ENCODE measurements at places on chromosomes 11 and 22.

GRCh38 chr11:45737056-45737455 is 67.9 kb upstream of the SLC35C1 start:
- no peaks in the 10 kb centered on the region for H3K4me1 ChIP-seq
- H3K27me3 ChIP-seq = no peaks in the 10 kb centered on the region
- H3K4me3 ChIP-seq = no peak overlapping the region
- H3K27ac ChIP-seq = no peak overlapping the region

DNA sequence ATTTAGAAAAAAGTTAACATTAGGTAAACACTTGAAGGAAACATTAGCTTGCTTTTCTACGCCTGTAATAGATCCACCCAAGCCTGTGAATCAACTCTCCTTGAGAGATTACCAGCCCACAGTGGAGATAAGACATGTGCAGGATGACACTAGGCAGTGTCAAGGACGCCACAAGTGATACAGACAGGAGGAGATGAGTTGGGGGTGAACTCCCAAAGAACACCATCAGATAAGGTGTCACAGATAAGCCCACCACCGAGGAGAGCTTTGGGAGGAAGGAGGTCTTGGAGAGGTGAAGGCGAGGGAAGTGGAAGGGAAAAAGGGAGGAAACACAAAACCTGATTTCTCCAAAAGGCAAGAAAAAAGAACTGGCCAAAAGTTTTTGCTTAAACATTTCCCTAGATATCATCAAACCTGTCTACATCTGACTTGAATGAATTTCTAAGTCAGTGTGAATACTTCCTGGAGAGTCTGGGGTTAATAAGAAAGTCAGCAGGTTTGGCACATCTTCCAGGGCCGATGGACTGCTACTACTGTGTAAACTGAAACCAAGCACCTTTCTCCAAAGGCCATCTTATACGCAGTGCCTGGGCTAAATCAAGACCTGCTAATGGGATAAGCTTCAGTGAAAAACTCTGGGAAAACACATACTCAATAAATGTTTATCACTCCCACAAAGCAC is 15.5 kb downstream of the CLTCL1 start:
- no peak for DNase-seq
- H3K36me3 ChIP-seq = no peaks in the 10 kb centered on the region
- no peak overlapping the region for H3K27ac ChIP-seq

- no peak overlapping the region for H3K27ac ChIP-seq
- no peaks in the 10 kb centered on the region for H3K36me3 ChIP-seq
- H3K4me1 ChIP-seq = no peaks in the 10 kb centered on the region
- no peak overlapping the region for H3K4me3 ChIP-seq
- no peak for DNase-seq
- no peaks in the 10 kb centered on the region for H3K27me3 ChIP-seq
These were observed 1780.5 kb downstream of the LRRC4C start for GRCh38 chr11:39678996-39679395.

DNA sequence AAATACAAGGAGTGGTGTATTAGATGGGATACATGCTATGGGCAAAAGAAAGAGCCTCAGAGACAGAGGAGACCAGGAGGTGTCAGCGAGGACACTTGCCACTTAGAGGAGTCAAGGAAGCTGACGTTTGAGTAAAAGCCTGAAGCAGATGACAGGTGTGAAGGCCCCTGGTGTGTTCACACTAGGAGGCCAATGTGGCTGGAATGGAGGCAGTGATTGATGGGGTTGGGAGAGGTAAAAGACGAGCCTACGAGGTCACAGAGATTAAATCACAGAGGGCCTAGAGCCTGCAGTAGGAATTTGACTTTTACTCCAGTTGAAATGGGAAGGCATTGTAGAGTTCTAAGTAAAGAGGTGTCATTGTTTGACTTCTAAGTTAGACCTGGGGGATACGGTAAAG is 12.0 kb upstream of the GDPD5 start:
- H3K4me1 ChIP-seq = peaks cover 21% of the 10 kb centered on the region
- no peak for DNase-seq
- no peaks in the 10 kb centered on the region for H3K36me3 ChIP-seq
- H3K27ac ChIP-seq = no peak overlapping the region
- H3K27me3 ChIP-seq = no peaks in the 10 kb centered on the region

- H3K4me3 ChIP-seq = no peak overlapping the region
- no peak for DNase-seq
- H3K36me3 ChIP-seq = no peaks in the 10 kb centered on the region
- H3K27me3 ChIP-seq = peaks cover 6% of the 10 kb centered on the region
- no peaks in the 10 kb centered on the region for H3K4me1 ChIP-seq
These were observed 29.9 kb upstream of the CSNK2A3 start for GRCh38 chr11:11382858-11383532.

GRCh38 chr11:76781046-76781801 is 1.9 kb upstream of the TSKU start:
- no peaks in the 10 kb centered on the region for H3K27me3 ChIP-seq
- H3K4me3 ChIP-seq = no peak overlapping the region
- peak overlapping the region; percentile 95 for H3K27ac ChIP-seq

DNA sequence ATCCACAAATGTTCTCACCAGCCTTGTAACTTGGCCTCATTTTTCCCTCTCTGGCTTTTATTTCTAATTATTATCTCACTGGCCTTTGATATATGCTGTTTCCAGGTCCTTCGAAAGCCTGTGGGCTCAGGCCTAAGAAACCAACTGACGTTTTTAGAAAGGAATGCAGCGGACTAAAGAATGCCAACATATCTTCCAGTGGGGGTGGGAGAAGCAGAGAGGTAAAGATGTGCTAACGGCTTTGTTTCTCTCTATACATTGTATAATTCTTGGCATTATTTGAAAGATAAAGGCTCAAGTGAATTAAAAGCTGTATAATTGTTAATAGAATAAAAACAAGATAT is 28.2 kb downstream of the OR6Q1 start:
- peaks cover 18% of the 10 kb centered on the region for H3K4me1 ChIP-seq
- H3K36me3 ChIP-seq = no peaks in the 10 kb centered on the region
- no peak overlapping the region for H3K4me3 ChIP-seq
- no peak overlapping the region for H3K27ac ChIP-seq

- peaks cover 59% of the 10 kb centered on the region for H3K36me3 ChIP-seq
- no peak for DNase-seq
- H3K27ac ChIP-seq = no peak overlapping the region
- H3K4me1 ChIP-seq = no peaks in the 10 kb centered on the region
- no peak overlapping the region for H3K4me3 ChIP-seq
These were observed 24.6 kb upstream of the COMT start for GRCh38 chr22:19916941-19917340.

- H3K27ac ChIP-seq = no peak overlapping the region
- H3K36me3 ChIP-seq = no peaks in the 10 kb centered on the region
These were observed 304.1 kb upstream of the TENM4 start for GRCh38 chr11:79744941-79745340.

- no peaks in the 10 kb centered on the region for H3K4me1 ChIP-seq
- H3K36me3 ChIP-seq = no peaks in the 10 kb centered on the region
- H3K4me3 ChIP-seq = no peak overlapping the region
- H3K27me3 ChIP-seq = no peaks in the 10 kb centered on the region
These were observed 21.9 kb downstream of the HSPA8 start for GRCh38 chr11:123040111-123040432.

DNA sequence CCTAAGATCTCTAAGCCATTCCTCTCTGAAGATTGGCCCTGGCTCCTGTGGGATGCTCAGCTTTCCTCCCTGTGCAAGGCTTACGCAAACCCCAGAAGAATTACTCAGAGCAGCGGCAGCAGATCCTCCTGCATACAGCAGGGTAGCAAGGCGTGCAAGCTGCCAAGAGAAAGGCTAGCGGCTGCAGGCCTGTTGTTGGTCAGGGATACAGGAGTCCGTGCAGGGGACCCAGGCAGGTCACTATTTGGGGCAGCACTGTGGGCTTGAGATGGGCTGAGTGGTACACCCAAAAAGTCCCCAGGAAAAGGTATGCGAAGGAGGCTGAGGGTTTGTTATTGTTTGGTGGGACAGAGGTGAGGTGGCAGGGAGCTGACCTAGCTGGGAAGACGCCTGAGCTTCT is 1.5 kb downstream of the GLB1L2 start:
- no peak for DNase-seq
- no peak overlapping the region for H3K4me3 ChIP-seq
- H3K27me3 ChIP-seq = peaks cover 39% of the 10 kb centered on the region
- H3K27ac ChIP-seq = no peak overlapping the region

Data from large intestine (tissue), 12 donors.